Activated naive CD8-positive, alpha-beta T cell treated with anti-CD3 and anti-CD28 coated beads for 36 hours (primary cell): ENCODE measurements at places on chromosomes 12 and 14.
A peak's percentile ranks its signal among the peaks of the same experiment; 100 is the strongest.

DNA sequence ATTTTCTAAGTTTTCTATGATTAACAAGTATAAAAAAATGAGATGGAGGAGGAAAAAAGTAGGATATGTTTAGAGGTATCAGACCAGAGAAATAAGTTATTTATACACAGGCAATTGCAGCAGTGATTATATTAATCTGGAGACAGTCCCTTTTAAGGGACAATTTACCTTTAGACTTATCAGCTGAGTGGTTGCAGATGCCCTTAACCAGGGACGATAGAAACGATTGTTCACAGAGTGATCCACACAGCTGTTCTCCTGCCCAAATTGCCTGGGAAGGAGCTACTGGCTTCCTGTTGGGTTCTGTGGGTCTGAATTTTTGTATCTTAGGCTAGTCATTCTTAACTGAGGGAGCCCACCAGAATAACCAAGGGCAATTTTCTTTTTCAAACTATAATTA is 66.4 kb downstream of the GCH1 start:
- H3K27me3 ChIP-seq: peaks cover 2% of the 10 kb centered on the region
- H3K27ac ChIP-seq: no peak overlapping the region
- no peak overlapping the region for H3K4me3 ChIP-seq
- peaks cover 11% of the 10 kb centered on the region for H3K36me3 ChIP-seq

- H3K36me3 ChIP-seq: no peaks in the 10 kb centered on the region
- peaks cover 14% of the 10 kb centered on the region for H3K27me3 ChIP-seq
- H3K4me3 ChIP-seq: no peak overlapping the region
- no peak for DNase-seq
- no peaks in the 10 kb centered on the region for H3K4me1 ChIP-seq
- no peak overlapping the region for H3K27ac ChIP-seq
Measured at GRCh38 chr14:30257946-30258661, 300.9 kb upstream of the G2E3 start.

- H3K27ac ChIP-seq: no peak overlapping the region
- no peaks in the 10 kb centered on the region for H3K4me1 ChIP-seq
- no peak for DNase-seq
Measured at GRCh38 chr12:23891115-23891514, 58.4 kb downstream of the SOX5 start.

DNA sequence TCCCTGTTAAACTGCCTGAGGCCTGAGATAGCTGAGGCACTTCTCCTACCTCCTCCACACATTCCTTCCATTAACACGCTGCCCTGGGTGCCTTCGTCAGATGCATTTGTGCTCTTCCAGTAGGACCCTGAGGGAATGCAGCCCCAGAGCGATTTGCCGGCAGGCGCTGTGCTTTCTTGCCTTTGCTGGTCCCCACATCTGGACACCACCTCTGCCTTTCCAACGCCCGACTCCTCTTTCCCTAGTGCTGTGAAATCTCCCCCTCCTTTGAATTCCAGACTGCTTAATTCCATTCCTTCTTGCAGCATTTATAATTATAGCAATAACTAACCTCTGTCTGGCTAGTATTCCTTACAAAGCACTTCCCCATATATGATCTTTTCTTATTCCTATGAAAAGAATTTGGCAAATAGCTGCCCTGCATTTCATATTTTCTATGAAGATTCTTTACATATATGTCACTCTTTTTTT is 88.4 kb downstream of the C12orf75 start:
- H3K4me3 ChIP-seq: no peak overlapping the region
- H3K27me3 ChIP-seq: no peaks in the 10 kb centered on the region
- no peak overlapping the region for H3K27ac ChIP-seq
- no peaks in the 10 kb centered on the region for H3K36me3 ChIP-seq

- H3K27me3 ChIP-seq: peaks cover 2% of the 10 kb centered on the region
- H3K36me3 ChIP-seq: no peaks in the 10 kb centered on the region
- no peak for DNase-seq
- no peaks in the 10 kb centered on the region for H3K4me1 ChIP-seq
- H3K27ac ChIP-seq: no peak overlapping the region
Measured at GRCh38 chr14:69327507-69327906, 67.5 kb downstream of the GALNT16 start.

DNA sequence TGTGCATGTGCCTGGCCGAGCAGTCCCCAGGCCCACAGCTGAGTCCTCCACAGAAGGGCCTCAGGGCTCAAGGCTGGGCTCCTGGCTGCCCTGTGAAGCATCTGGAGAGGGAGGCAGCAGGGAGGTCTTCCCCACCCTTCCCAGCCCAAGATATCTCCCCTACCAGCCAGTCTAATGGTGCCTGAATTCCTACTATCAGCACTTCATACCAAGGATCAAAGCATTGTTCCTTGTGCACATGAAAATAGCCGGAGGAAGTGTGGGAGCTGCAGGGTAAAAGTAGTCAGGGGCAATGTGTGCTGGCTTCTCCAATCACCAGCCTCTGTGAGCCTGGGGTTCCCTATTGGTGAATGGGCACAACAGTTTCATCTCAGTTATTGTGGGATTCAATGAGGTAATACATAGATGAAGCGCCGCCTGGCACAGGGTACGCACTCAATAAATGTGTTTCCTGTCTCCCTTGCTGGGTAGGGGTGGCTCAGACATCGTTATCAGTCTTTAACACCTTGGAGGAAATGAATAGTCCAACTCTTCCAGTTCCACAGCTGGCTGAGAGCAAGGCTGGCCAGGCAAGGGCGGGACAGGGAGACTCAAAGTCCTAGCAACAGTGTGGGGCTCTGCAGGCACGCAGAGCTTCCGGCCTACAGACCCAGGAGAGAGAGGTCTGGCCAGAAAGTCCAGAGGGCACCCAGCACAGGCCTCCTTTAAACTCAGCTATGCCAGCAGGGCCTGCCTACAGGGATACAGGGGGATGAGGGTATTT is 39.1 kb upstream of the PNMA1 start:
- no peaks in the 10 kb centered on the region for H3K27me3 ChIP-seq
- peak overlapping the region; percentile 93 for H3K4me3 ChIP-seq
- peak overlapping the region; percentile 97 for H3K27ac ChIP-seq
- no peak for DNase-seq
- peaks cover 43% of the 10 kb centered on the region for H3K36me3 ChIP-seq
